ENCODE measurements at places on chromosomes 7 and 10. TPM values are rescaled to one million over a fixed set of nuclear protein-coding genes. Genes with fewer than 3 reads are reported as not detected.

- no peak for DNase-seq
Observed at GRCh38 chr7:30831227-30831626, 60.0 kb downstream of the MINDY4 start.

GRCh38 chr7:258476-259190, 31.3 kb upstream of the FOXL3 start:
- no peak for DNase-seq

GRCh38 chr7:69110450-69111050, 487.7 kb upstream of the AUTS2 start:
- no peak for DNase-seq

- no peak for DNase-seq
Observed at GRCh38 chr7:8128449-8129317, 133.3 kb downstream of the ICA1 start.

DNA sequence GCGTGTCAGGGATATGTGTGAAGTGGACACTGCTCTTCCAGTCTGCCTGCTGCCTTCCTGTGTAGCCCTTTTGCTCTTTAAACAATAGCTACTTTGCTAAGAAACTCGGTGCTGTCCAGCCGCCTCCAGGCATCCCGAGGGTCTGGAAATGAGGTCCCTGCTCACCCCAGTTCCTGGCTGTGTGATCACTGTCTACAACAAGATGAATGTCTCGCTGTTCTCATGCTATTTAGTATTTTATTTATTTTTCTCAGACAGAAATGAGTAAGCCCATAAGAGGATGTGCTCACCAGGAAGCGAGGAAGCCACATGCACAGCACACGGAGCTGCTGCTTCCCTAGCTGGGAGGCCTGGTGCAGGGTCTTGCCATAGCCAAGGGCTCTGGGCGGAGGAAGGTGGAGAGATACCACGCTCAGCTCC, 167.0 kb upstream of the PITRM1 start:
- no peak for DNase-seq

GRCh38 chr10:11096422-11096821, 78.8 kb downstream of the CELF2 start:
- no peak for DNase-seq

DNA sequence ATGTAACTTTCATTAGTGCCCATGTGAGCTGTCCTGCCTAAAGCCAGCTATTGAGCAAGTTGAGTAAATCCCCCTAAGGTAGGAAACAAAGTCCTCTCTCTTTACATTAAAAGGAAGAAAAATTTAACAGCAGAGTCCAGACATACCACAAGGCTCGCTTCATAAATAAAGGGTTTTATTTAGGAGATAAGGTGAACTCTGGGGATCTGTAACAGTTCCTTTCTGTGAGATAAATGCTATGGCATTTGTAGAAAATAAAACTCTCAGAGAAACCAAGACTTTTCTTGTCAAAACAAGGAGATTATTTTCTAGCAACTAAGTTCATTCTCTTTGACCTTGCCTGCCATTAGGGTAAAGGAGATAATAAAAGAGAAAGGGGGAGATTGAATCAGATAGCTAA, 32.3 kb upstream of the LYZL1 start:
- no peak for DNase-seq

- DNase-seq = no peak
Observed at GRCh38 chr7:157793087-157793353, 456.2 kb downstream of the DNAJB6 start.

GRCh38 chr7:152382244-152382643, 53.6 kb downstream of the KMT2C start:
- DNase-seq = no peak

- no peak for DNase-seq
Observed at GRCh38 chr10:26310361-26310760, 93.8 kb downstream of the GAD2 start.

GRCh38 chr10:51000164-51000563, 74.1 kb upstream of the PRKG1 start:
- DNase-seq = no peak

GRCh38 chr10:89388806-89389205, 3.6 kb upstream of the IFIT1 start:
- DNase-seq = no peak

GRCh38 chr7:141519623-141520022, 31.6 kb upstream of the AGK start:
- DNase-seq = no peak

- DNase-seq = no peak
Observed at GRCh38 chr10:101575580-101576210, 12.4 kb downstream of the POLL start.

Gene BTBD16
- total RNA-seq = not detected

Gene ABCC2
- total RNA-seq = 0.16 TPM

Gene MYL7
- not detected for total RNA-seq

Gene LIPN
- total RNA-seq = not detected

Gene CD36
- total RNA-seq = 34.0 TPM

Gene MCM10
- 2.5 TPM for total RNA-seq

Gene CHN2
- 76.3 TPM for total RNA-seq

Gene OR6B1
- not detected for total RNA-seq

Gene NSUN5
- 13.9 TPM for total RNA-seq

Gene MYPN
- total RNA-seq = not detected

Gene GJD4
- total RNA-seq = not detected

Gene COL28A1
- 0.62 TPM for total RNA-seq

Measured in occipital lobe (tissue), 3 donors.